ENCODE measurements at places on chromosomes 12 and 14. TPM values are rescaled to one million over a fixed set of nuclear protein-coding genes. Genes with fewer than 3 reads are reported as not detected.

The RFX4 gene
- total RNA-seq = 10.6 TPM

The IFI27L2 gene
- total RNA-seq = 118 TPM

The SLC22A17 gene
- total RNA-seq = 207 TPM

The RNASE3 gene
- not detected for total RNA-seq

- H3K36me3 ChIP-seq = peaks cover 3% of the 10 kb centered on the region
- peak overlapping the region; percentile 92 for H3K27ac ChIP-seq
- no peaks in the 10 kb centered on the region for H3K27me3 ChIP-seq
These were observed 20.4 kb downstream of the ZFYVE21 start for GRCh38 chr14:103735815-103736545.
